ENCODE measurements at places on chromosomes 3 and 15.

GRCh38 chr3:128226795-128227395, 73.6 kb downstream of the EEFSEC start:
- DNase-seq: no peak

GRCh38 chr3:184542577-184542976, 19.0 kb upstream of the EPHB3 start:
- DNase-seq: no peak

GRCh38 chr3:112619295-112619694, 21.6 kb downstream of the CCDC80 start:
- no peak for DNase-seq

GRCh38 chr3:123636431-123636841, 51.6 kb upstream of the HACD2 start:
- no peak for DNase-seq

- DNase-seq: no peak
These were observed 57.3 kb downstream of the FRMD5 start for GRCh38 chr15:44137750-44138149.

GRCh38 chr15:90205050-90205848, 4.1 kb downstream of the SEMA4B start:
- DNase-seq: no peak

GRCh38 chr15:97874139-97874538, 86.4 kb upstream of the ARRDC4 start:
- no peak for DNase-seq

GRCh38 chr15:84402856-84403608, 167.5 kb downstream of the GOLGA6L4 start:
- DNase-seq: no peak

- no peak for DNase-seq
These were observed 35.7 kb downstream of the TRPM1 start for GRCh38 chr15:31065824-31066223.
